Ammon's horn (tissue), 1 donor: ENCODE measurements at places on chromosomes 5 and 9.

DNA sequence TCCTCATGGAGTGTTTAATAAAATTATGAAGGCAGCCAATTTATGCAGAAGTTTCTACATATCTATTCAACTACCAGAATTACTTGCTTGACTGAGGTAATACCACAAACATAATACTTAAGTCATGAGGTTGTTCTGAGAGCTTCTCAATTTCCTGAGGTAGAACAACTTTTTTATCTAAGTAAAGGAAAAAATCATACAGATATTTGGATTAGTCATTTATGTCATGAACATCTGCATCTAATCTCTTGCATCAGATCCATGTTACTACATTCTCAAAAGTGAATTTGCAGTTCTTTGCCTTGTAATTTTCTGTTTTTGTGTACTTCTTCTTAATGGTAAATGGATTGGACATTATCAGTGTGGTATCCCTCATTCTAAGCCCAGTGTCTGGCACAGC is 60.4 kb upstream of the RGMB start:
- DNase-seq: no peak

DNA sequence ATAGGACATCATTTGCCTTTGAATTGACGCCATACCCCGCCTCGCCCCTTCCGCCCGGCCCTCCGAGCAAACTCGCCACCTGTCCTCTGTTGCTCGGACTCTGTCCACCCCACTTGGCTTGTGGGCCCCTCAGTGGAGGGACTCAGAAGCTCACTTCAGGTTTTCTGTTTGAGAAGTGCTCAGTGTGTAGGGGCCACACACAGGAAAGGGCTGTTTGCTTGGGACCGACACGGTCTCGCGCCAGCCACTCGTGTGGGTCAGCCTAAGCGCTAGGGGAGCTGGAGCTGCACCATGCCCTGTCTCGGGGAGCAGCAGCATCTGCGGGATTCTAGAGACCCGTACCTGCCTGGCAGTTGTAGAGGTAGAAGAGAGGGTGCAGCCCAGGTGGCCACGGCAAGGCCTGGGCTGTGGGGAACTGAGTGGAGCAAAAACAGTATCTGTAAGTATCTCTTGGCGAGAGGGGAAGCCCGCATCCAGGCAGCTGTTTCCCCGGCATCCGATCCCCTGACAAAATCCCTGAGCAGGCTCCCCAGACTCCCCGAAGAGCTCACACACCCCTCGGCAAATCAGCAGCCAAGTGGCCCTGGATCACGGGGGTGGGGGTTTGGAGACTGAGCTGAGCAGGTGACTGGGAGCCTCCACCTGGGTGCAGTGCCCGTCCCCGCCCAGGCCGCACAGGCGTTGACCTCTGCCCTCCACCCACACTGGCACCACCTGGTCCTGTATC is 52.2 kb downstream of the COL5A1 start:
- no peak for DNase-seq

- no peak for DNase-seq
Observed at GRCh38 chr5:176192094-176192721, 46.0 kb upstream of the SIMC1 start.

DNA sequence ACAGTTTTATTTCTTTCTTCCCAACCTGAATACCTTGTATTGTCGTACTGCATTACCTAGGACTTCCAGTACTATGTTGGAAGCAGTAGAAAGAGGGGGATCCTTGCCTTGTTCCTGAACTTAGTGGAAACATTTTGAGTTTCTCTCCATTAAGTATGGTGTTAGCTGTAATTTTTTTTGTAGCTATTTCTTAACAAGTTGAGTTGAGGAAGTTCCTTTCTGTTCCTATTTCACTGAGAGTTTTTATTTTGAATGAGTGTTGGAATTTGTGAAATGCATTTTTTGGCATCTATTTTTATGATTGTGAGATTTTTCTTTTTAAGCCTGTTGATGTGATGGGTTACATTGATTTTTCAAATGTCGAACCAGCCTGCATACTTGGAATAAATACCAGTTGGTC is 49.0 kb downstream of the FSD1L start:
- no peak for DNase-seq

- DNase-seq: no peak
Observed at GRCh38 chr5:44619875-44620610, 188.7 kb upstream of the MRPS30 start.

DNA sequence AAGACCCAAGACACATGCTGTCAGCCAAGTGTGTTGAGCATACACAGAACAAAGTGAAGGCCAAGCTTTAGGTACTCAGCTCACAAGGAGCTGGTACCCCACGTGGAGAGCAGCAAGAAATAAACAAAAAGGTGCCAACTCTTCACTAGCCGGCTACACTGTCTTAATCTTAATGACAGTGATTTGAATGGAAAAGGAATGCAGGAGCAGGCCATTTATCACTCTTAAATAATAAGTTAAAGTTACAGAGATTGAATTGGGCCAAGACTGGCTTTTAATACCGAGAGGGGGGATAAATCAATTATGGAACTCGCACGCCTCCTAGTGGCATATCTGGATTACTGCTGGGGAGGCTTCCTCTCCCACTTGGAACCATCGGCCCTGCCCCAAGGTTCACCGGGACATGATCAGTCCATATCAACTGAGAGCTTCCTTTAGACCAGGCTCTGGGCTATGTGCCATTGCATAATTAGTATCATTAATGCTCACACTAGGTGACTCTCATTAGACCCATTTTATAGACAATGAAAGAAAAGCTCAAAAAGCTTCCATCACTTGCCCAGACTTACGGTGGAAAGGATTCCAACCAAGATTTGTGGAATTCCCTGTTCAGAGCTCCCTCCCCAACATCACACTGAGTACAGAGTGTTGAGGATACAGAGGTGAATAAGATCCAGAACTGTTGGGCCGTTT is 94.0 kb downstream of the ACTL7B start:
- DNase-seq: peak; percentile 81

DNA sequence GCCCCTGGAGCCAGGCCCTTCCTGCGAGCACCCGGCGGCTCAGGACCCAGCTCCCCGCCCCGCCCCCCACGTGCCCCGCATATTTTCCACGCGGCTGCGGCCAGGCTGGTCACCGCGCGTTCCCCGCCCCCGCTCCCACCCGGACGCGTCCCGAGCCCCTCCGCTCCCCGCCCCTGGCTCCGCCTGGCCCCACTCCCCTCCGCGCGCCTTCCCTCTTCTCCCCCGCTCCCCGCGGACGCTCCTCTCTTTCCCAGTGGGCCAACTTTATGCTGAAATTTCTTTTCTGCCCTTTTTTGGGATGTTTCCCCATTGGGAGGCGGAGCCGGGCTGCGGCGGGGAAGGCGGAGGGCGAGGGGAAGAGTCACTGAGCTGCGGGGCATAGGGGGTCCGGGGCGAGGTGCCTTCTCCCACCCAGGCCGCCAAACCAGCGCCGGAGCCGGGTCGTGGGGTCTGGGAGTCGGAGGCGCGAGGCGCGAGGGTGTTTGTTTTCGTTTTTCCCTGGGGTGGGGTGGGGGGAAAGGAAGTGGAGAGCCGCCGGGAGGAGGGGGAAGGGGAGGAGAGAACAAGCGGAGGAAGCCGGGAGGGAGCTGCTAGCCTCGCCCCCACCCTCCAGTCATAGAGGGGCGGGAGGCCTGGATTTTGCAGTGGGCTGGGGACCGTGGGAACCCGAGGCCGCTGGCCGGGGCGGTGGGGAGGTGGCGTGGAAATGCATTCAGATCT is 1.0 kb upstream of the TPM2 start:
- peak; percentile 65 for DNase-seq
